OCI-LY7 (cell line): ENCODE measurements at places on chromosomes 2 and 18.

GRCh38 chr2:100978582-100979191 lies 23.4 kb upstream of the RPL31 start:
- peak; percentile 6 for DNase-seq

DNA sequence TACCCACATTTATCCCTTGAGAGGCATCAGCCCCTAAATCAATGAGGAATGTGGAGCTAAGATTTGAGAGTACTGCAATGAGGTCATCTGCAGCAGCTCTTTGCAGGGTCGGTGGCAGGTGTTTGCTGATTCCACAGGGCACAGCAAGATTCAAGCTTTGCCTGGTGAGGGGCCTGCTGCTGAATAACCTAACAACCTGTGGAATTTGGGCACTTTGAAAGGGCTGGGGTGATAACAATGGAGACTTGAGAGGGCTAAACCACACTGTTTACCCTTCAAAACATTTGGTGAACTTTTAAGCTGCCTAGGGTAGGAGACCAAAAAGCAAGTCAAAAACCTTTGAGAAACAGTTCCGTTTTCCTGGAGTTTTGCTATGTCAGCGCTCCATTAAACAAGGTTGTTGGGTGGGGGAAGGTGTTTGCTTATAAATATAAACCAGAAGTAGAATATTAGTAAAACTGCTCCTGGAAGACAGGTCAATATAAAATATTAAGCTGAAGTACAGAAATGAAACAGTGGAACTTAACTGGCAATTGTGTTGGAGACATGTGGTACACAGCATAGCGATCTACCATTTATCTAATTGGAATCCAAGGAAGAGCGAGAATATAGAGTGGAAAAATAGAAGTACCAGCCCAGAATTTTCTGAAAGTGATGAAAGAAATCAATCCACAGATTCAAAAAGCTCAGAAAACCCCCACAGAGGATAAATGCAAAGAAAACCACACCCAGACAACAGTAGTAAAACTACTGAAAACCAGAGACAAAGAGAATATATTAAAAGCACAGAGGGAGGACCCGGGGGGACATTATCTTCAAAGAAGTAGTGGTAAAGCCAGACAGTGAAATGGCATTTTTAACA lies 15.7 kb downstream of the COPS8 start:
- DNase-seq, result no peak

DNA sequence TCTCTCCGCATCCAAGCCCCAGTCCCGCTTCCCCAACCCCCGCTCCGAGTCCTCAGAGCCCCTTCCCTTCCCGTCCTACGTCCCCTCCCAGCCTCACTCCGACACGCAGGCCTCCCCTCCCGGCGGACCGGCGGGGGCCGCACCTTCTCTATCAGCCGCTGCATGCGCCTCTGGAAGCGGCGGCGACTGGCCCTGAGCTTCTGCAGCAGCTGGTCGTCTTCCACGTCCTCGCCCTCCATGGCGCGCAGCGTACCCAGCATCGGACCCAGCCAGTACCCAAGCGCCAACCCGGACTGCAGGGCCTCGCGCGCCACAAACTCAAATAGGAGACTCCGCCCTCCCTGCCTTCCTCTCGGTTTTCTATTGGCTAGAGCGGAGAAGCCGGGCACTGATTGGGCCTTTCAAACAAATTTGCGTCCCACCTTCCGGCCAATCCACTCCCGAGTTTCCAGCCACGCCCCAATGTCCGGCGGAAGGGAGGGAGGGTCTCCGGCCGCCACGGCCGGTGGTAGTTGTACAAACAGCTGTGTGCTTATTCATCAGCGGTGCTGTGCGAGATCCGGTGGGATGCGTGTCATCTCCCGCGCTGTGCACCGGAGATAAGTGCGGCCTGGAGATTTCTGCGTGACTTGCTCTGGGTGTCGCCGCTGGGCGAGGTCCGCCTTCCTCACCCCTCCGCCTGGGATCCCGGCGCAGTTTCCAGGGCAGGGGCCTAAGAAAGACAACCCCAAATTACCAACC lies at the start of gene HJURP:
Gene HJURP, minus strand, starts transcription at position 295 of the 741 bp plus-strand sequence. Its CDS starts 35 bp downstream, at position 260.
- DNase-seq, result peak; percentile 97

DNA sequence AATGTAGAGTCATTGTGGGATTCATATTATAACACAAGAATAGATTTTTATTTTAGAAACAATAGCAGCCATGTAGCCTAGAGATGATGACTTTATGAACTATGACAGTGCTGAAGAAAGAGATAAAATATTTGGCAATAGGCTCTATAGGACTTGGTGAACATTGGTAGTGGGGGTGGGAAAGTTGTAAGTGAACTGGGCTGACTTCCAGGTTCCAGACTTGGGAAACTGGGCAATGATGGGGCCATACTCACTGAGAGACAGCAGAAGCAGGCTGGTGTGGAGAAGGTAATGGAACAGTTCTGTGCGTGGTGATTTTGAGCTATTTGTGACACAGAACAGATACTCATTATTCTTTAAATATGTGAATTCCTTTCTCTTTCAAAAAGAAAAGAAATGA lies 470.3 kb upstream of the HNRNPA3 start:
- no peak for DNase-seq

DNA sequence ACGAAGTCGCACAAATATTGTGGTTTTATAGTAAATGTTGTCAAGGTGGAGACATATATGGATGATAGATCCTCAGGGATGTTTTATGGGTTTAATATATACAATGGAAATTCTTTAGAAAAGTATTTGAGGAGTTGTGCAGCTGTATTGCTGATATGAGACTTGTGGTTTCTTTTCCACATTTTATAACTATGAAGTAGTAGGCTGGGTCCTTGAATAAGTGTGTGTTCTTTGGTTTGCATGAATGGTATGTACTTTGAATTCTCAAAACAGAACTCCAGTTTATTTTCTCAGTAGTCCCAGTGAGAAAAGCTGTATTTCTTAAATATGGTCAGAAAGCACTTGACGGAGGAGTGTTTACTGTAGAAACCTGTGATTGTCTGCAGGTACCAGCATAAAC lies 42.4 kb downstream of the PLCL1 start:
- DNase-seq, result no peak

GRCh38 chr2:38146907-38147307 lies 71.0 kb upstream of the CYP1B1 start:
- DNase-seq, result no peak

DNA sequence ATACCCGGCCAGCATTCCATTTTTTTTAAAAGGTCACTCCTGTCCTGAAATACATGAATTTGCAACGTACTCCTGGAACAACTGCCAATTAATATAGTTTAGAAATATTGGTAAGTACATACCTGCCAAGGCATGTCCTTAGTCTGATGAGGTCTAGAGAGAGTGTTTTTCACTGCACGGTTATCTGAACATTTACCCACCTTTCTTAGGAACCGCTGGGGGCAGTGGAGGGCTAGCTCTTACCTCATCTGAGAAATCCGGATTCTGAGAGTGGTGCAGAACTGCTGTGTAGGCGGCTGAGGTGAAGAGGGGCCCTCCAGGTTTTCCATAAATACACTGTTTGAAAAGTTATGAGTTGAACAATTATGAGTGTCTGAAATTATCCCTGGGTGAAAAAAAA lies 133.1 kb upstream of the CCDC195 start:
- no peak for DNase-seq

DNA sequence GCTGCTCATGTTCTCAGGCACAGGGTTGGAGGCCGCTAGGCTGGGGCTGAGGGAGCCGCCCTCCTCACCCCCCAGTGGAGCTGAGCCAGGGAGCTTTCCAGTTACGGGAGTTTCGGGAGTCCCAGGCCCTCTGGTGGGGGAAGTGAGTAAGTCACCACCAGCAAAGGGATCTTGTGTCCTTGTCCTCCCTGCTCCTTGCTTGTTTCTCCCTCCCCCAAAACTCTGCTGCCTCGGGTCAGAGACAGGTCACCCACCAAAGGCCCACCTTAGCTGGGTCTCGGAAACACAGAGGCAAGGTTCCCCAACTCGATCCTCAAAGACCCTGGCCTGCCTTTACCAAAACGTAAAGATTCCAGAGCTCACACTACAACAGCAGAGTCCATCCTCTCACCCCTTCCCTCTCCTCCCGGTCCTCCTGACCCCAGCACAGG lies 60.5 kb upstream of the POMC start:
- peak; percentile 64 for DNase-seq

DNA sequence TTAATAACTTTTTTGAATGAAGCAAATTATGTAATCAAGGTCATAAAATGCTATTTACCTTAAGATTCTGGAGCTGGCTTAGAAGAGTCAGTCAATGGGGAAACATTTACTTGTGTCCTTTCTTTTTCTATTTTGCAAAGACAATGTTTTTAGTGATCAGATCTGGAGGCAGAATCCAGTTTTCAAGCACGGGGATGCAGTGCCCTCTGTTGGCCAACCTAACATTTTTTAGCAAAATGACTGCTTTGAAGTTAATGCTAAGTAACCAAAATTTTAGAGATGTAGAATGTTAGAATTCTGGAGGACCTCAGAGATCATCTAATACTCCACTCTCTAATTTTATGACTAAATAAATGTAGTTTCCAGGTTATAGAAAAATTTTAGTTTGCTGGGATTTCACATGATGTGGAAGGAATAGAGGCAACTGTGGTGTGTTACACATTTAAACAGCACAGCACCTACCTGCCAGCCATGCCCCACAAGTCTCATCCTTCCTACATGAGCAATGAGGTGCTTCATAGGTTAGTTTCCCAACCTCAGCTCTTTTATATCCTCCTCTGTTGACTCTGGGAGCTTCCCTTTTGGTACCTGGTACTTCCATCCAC lies 23.6 kb upstream of the SLC9A4 start:
- DNase-seq, result peak; percentile 16

- no peak for DNase-seq
These were observed 132.0 kb downstream of the ALPK2 start for GRCh38 chr18:58496937-58497336.

GRCh38 chr2:31704561-31705212 lies 123.9 kb upstream of the SRD5A2 start:
- no peak for DNase-seq

GRCh38 chr18:39913672-39914366 lies 2041.2 kb upstream of the PIK3C3 start:
- DNase-seq, result no peak

GRCh38 chr2:205679410-205680009 lies 2.8 kb upstream of the NRP2 start:
- no peak for DNase-seq

GRCh38 chr2:36459725-36460137 lies 104.2 kb downstream of the CRIM1 start:
- no peak for DNase-seq
